Activated naive CD8-positive, alpha-beta T cell treated with anti-CD3 and anti-CD28 coated beads for 36 hours (primary cell): ENCODE measurements at places on chromosomes 16 and 17. TPM values are rescaled to one million over a fixed set of nuclear protein-coding genes. Genes with fewer than 3 reads are reported as not detected.

CHST5 gene
- not detected for total RNA-seq

SOCS1 gene
- total RNA-seq, result 30.8 TPM

CAPNS2 gene
- total RNA-seq, result not detected

MSI2 gene
- 48.0 TPM for total RNA-seq

IKZF3 gene
- total RNA-seq, result 43.9 TPM

CAMKK1 gene
- total RNA-seq, result 4.8 TPM

OTOA gene
- total RNA-seq, result 0.06 TPM

CES5A gene
- not detected for total RNA-seq

TRIM72 gene
- not detected for total RNA-seq

LITAFD gene
- total RNA-seq, result not detected
